IMR-90 (cell line): ENCODE measurements at places on chromosomes 1 and 21. TPM values are rescaled to one million over a fixed set of nuclear protein-coding genes. Genes with fewer than 3 reads are reported as not detected.

Gene MEX3A
- 9.0 and 11.6 TPM in 2 replicates for polyA plus RNA-seq

- no peak for DNase-seq
These were observed 5.1 kb upstream of the RCAN1 start for GRCh38 chr21:34619841-34620665.

GRCh38 chr1:229880271-229881170 lies 186.5 kb upstream of the GALNT2 start:
- DNase-seq = no peak

DNA sequence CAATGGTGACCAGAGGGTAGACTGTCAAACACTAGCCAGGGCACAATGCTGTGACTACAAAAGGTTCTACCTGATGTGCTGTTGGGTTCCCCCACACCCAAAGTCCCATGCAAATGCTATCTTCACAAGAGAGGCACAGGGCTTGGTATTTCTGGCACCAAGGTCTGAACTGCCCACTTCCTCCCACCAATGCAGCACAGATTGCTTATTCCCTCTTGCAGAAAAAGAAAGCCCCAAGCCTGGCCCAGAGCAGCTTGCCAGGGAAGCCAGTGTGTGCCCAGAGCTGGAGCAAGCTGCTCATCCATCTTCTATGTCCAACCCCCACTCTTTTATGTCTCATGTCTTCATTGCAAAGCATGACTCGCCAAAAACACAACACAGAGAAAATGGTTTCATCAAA lies 149.4 kb upstream of the CAMK1G start:
- no peak for DNase-seq

Gene FGR
- not detected in 2 replicates for polyA plus RNA-seq

Gene MIA3
- 45.4 and 54.2 TPM in 2 replicates for polyA plus RNA-seq

DNA sequence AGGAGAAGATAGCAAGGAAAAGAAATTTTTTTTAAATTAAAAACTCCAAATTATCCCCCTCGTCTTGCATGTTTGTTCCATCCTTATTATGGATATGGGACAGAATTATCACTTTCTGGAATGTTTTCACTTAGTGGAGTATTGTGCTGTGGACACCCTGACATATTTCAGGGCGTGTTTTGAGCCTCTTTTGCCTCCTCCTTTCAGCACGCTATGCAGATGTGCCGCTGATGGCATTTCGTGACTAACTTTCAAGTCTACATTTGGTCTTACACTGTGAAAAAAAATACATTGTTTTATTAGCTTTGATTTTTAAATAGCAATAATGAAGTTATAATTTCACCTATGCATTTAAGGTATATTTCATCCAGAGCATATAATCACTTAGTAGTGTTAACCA lies 738.7 kb downstream of the LTN1 start:
- DNase-seq = no peak

- no peak for DNase-seq
These were observed 118.0 kb upstream of the MARK1 start for GRCh38 chr1:220409771-220410595.

DNA sequence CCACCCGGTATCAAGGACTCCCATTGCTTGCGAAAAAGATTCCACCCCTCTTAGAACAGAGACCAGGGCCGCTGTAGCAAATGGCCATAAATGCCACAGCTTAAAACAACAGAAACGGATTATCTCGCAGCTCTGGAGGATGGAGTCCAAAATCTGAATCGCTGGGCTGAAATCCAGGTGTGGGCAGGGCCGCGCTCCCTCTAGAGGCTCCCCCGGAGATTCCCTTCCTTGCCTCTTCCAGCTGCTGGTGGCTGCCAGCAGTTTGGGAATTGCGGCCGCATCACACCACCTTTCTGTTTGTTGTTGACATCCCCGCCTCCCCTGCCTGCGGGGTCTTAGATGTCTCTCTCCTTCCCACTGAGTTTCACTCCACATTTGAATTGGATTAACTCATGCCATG lies 15.6 kb downstream of the PDE9A start:
- DNase-seq = no peak
